Left ventricle myocardium inferior (tissue), 1 donor: ENCODE measurements at places on chromosomes 12 and 14.

GRCh38 chr12:113075137-113075683 lies 18.7 kb downstream of the DTX1 start:
- no peak for DNase-seq

GRCh38 chr12:56688846-56689109 lies 694 bp upstream of the PTGES3 start:
- no peak for DNase-seq

GRCh38 chr12:66776974-66777373 lies 98.1 kb upstream of the GRIP1 start:
- DNase-seq = no peak

DNA sequence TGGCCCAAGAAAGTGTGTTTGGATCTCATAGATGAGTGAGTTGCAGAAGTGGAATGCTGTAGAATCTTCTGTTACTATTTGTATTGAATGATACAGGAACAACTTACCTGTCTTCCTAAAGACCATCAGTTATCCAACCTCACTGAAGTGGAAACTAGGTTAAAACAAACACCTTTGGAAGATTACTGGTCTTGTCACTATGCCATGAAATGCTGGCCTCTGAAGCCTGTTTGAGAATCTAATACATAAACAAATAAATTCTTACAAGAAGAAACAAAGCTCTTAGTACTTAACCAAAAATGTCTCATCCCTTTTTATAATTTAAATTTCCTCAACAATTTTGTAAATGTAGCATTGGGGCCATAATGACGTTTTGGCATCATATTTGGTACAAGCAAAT lies 155.2 kb downstream of the FBXL14 start:
- no peak for DNase-seq

- no peak for DNase-seq
These were observed 586.8 kb upstream of the LMO3 start for GRCh38 chr12:17192721-17193120.

DNA sequence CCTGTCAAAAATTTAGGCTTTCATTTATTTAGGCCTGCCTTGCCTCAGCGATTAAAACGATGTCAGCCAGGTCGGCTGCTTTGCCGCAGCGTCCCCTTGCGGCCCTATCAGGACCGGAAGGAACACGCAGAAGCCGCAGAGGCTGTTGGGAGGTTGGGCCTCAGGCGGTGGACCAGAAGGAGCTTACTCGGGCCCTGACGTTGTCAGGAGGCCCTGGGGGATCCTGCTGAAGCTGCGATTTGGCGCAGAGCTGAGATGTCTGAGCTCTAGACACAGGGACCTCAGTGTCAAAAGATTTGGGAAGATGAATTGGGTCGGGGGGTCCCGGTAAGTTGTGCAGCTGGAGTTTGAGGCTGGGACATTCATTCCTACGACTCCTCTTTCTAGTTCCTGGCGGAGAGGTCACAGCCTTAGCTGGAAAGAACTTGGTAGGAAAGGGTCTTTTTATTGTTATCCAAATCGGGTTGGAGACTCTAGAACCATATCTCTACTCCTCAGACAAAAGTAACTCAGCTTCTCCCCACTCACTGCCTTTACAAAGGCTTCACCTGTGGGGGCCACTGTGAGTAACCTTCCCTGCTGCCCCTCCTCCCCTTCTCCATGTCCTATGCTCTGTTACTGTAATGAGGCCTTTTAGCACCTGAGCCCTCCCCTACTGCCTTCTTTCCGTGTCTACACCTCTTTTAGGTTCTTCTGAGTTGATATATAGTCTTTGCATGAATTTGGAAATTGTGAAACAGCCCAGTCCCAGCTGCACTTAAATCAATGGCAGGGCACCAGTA lies 6.6 kb upstream of the ABCD2 start:
- DNase-seq = no peak

GRCh38 chr14:69034612-69035262 lies 55.6 kb upstream of the ACTN1 start:
- DNase-seq = no peak

DNA sequence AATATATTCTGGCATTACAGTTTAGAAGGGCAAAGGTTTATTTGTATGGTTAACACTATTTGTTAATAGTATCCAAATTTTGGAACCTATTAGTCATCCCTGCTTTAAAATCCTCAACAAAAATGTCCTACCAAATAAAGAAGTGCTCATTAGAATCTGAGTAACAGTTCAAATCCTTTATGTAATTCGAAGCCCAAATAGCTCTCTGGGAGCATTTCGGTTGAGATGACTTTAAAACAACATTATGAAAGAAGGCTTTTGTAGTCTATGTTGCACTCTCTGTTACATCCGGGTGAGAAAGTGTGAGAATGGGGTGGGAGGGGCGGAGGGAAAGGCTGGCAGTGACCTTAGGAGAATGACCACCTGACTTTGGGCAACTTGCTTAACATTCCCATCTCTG lies 59.7 kb downstream of the SLC38A1 start:
- DNase-seq = no peak
